ENCODE measurements at places on chromosomes 5 and 9. TPM values are rescaled to one million over a fixed set of nuclear protein-coding genes. Genes with fewer than 3 reads are reported as not detected.
A peak's percentile ranks its signal among the peaks of the same experiment; 100 is the strongest.

- peaks cover 37% of the 10 kb centered on the region for H3K4me1 ChIP-seq
- no peak overlapping the region for H3K4me3 ChIP-seq
- H3K27ac ChIP-seq, result no peak overlapping the region
- no peak for DNase-seq
- H3K36me3 ChIP-seq, result no peaks in the 10 kb centered on the region
- H3K27me3 ChIP-seq, result no peaks in the 10 kb centered on the region
Observed at GRCh38 chr5:68886814-68887213, 207.0 kb upstream of the SLC30A5 start.

GRCh38 chr9:134357631-134358025 lies 31.4 kb downstream of the RXRA start:
- H3K4me1 ChIP-seq, result no peaks in the 10 kb centered on the region
- no peaks in the 10 kb centered on the region for H3K27me3 ChIP-seq
- H3K4me3 ChIP-seq, result no peak overlapping the region
- H3K27ac ChIP-seq, result no peak overlapping the region
- no peaks in the 10 kb centered on the region for H3K36me3 ChIP-seq

DNA sequence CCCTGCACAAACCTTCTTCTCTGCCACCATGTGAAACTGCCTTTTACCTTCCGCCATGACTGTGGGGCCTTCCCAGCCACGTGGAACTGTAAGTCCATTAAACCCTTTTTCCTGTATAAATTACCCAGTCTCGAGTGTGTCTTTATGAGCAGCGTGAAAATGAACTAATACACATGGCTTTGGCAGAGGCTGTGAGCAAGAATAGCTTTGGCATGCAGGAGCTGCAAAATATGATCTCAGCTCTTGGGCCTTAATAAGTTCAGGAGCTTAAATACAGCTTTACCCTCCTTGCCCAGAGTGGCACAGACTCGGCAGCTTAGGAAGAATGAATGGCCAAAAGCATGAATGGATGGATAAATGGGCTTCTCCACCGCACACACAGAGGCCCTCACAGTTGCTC lies 15.7 kb upstream of the SLC36A1 start:
- no peak for DNase-seq
- H3K36me3 ChIP-seq, result no peaks in the 10 kb centered on the region
- H3K4me3 ChIP-seq, result no peak overlapping the region
- no peak overlapping the region for H3K27ac ChIP-seq

DNA sequence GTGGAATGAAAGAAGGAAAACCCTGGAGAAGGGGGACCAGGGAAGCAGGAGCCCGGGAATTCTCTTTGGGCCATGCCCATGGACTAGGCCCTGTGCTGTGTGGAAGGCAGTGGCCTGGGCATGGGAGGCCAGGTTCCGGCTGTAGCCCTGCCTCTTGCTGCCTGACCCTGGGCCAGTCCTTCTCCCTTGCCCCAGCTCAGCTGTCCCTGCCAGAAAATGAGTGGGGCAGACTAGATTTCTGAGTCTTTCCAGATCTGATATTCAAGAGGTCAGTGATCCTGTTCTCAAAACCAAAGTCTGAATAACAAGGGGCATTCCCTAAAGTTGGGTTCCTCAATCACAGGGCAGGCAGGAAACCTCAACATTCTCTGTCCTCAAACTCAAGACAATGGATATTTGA lies 24.8 kb upstream of the CORO2A start:
- no peaks in the 10 kb centered on the region for H3K4me1 ChIP-seq
- DNase-seq, result no peak
- no peak overlapping the region for H3K27ac ChIP-seq
- H3K4me3 ChIP-seq, result no peak overlapping the region

DNA sequence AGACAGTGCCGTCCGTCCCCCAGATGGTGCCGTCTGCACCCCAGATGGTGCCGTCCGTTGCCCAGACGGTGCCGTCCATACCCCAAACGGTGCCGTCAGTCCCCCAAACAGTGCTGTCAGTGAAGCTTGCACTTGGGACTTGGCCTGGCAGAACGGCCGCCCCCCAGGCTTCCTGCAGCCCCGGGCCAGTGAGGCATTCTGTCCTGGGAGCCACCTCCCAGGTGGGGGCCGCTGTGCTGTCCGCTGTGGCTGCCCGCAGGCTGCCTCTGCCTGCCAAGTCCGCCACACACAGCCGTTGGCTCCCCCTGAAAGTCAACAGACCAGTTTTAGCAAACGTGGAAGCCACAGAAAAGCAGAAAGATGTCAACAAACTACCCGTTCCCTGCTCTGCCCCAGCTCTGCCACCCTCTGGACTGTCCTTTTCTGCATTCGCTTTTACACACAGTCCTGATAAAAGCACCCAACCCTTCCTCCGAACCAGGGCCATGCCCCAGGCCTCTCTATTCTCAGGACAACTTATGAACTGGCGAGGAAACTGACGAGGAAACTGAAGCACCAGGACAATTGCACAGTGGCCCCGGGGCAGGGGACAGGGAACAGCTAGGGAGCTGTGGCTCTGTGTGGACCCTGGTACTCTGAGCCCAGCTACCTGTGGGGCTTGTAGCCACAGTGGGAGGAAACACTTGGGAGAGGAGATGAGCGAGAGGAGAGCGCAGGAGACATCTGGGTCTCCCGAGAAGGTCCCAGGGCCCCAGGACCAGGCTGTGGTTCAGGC lies 39.6 kb upstream of the RXRA start:
- no peak for DNase-seq
- no peaks in the 10 kb centered on the region for H3K36me3 ChIP-seq
- no peaks in the 10 kb centered on the region for H3K4me1 ChIP-seq
- no peak overlapping the region for H3K27ac ChIP-seq

DNA sequence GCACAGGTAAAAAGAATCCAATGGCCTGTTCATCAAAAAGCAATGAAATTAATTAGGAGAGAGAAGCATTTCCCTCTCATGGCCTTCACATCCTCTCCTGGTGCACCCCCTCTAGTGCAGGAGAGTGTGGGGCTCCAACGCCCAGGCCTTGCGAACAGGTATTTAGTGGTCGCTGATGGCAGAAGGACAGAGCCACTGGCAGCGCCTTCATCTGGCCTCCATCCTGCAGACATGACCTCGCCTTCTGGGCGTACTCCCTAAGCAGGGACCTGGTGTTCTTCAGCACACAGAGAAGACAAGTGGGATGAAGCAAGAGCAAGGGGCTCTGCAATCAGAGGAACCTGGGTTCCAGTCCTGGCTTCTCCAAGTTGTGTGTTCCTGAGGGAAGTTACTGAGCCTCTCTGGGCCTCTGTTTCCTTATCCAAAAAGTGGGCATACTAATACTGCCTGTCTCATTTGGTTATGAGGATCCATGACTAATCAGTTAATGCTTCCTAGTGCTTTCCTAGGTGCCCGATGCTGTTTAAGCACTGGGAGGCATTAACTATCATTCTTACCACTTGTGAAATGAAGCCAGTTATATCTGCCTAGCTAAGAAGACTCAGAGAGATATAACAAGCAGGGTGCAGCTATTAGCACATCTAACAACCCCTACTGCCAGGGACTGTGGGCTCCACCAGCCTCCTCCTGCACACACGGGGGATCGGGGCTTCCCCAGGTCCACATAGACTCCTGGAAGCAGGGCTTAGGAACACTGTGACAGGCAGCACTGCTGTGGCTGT lies 77.3 kb downstream of the SEMA4D start:
- H3K27ac ChIP-seq, result peak overlapping the region; percentile 98
- peaks cover 58% of the 10 kb centered on the region for H3K36me3 ChIP-seq
- H3K27me3 ChIP-seq, result no peaks in the 10 kb centered on the region
- H3K4me3 ChIP-seq, result peak overlapping the region; percentile 62

- DNase-seq, result peak; percentile 74
- H3K4me3 ChIP-seq, result no peak overlapping the region
- no peaks in the 10 kb centered on the region for H3K27me3 ChIP-seq
- peaks cover under 1% of the 10 kb centered on the region for H3K4me1 ChIP-seq
Observed at GRCh38 chr9:137021979-137022661, 5.9 kb downstream of the ABCA2 start.

- no peak overlapping the region for H3K4me3 ChIP-seq
- H3K4me1 ChIP-seq, result no peaks in the 10 kb centered on the region
- no peaks in the 10 kb centered on the region for H3K36me3 ChIP-seq
- peaks cover 2% of the 10 kb centered on the region for H3K27me3 ChIP-seq
- no peak overlapping the region for H3K27ac ChIP-seq
Observed at GRCh38 chr5:136103118-136103517, 29.5 kb upstream of the SMAD5 start.

DNA sequence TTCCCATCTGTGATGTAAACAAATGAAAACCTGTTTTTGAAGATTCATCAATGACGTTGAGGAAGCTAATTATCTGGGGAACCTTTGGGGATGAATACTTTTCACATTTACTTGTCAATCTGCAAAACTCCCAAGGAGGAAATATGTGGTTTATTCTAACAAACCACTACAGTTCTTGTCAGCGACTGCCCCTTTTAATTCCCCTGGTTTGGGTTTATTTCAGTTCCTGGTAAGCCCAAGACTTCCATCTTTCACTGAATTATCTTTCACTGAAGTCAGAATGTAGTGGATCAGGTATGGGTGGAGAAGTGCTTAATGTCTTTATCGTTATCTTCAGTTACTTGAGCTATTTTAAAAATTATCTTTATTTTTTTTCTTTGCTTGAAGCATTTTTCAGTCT lies 40.2 kb downstream of the TLR4 start:
- H3K4me3 ChIP-seq, result no peak overlapping the region
- no peaks in the 10 kb centered on the region for H3K4me1 ChIP-seq
- no peak overlapping the region for H3K27ac ChIP-seq
- no peaks in the 10 kb centered on the region for H3K36me3 ChIP-seq

DNA sequence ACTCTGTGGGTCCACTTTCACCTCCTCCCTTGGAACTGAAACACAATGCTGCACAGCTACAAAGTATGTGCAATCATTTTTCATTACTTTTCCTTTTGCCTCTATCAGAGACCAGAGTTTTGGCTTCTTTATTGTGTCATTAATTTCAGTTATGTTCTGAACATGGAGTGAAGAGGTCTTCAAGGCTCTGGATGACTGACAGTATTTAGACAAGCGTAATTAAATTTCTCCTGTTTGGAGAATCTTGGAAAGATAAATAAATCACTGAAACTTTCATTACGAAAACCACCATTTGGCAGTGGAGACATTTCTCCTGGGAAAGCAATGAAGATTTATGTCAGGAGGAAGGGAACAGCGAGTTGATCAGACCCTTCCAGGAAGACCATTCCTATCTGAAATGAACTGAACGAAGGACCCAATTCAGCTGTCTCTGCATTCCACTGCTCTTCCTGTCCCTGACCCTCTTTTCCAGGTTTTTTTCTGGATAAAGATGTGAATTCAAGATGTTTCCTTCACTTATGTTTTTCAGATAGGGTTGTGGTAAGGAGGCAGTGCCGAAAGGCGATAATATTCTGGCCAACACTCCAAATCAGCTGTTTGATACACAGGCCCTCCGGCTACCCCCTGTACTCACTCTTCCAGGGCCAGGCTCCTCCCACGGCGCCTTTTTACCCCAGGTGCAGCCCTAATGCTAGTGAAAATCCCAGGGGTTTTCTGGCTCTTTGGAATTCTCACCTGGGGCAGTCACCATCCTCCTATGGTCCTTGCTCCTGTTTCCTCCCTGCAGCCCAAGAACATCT lies 77.2 kb upstream of the OSMR start:
- H3K27ac ChIP-seq, result no peak overlapping the region
- DNase-seq, result no peak

- DNase-seq, result no peak
- no peaks in the 10 kb centered on the region for H3K27me3 ChIP-seq
- H3K27ac ChIP-seq, result no peak overlapping the region
Observed at GRCh38 chr5:76225336-76225735, 142.2 kb downstream of the SV2C start.

DNA sequence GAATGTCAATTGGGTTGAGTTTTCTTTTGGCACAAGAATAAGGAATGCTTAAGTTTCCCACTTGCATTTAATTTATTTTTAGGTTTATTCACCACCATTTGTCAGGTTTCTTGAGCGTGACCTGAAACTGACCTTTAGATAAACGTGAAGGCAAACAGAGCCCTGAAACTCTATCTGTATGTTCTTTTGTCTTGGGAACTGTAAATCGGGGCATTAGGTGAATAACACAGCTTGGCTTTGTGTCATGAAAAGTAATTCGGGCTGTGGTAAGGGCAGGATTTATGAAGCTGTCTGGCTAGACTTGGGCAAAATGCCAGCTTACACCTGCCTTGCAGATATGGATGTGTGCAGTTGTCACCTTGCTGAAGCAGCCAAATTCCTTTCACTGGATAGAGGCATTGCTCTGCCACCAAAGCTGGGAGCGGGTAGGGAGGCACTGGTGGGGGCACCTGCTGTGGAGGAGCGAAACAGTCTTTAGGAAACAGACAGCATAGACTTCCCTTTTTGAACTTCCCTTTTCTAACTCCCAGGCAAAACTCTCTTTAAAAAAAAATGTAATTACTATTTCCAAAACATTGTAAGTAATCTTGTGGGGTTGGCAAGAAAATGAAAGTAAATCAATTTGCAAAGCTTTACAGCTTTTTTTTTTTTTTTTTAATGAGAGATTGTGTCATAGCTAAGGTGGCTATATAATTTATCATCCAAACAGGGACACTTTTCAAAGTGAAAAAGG lies 545.2 kb downstream of the CSNK1G3 start:
- H3K4me3 ChIP-seq, result no peak overlapping the region
- no peaks in the 10 kb centered on the region for H3K4me1 ChIP-seq
- no peaks in the 10 kb centered on the region for H3K27me3 ChIP-seq
- H3K27ac ChIP-seq, result no peak overlapping the region
- no peaks in the 10 kb centered on the region for H3K36me3 ChIP-seq
- DNase-seq, result no peak

- H3K4me1 ChIP-seq, result peaks cover 2% of the 10 kb centered on the region
- no peaks in the 10 kb centered on the region for H3K36me3 ChIP-seq
- no peak for DNase-seq
- H3K4me3 ChIP-seq, result no peak overlapping the region
- no peak overlapping the region for H3K27ac ChIP-seq
Observed at GRCh38 chr9:114437401-114437893, 49.7 kb upstream of the AKNA start.

DNA sequence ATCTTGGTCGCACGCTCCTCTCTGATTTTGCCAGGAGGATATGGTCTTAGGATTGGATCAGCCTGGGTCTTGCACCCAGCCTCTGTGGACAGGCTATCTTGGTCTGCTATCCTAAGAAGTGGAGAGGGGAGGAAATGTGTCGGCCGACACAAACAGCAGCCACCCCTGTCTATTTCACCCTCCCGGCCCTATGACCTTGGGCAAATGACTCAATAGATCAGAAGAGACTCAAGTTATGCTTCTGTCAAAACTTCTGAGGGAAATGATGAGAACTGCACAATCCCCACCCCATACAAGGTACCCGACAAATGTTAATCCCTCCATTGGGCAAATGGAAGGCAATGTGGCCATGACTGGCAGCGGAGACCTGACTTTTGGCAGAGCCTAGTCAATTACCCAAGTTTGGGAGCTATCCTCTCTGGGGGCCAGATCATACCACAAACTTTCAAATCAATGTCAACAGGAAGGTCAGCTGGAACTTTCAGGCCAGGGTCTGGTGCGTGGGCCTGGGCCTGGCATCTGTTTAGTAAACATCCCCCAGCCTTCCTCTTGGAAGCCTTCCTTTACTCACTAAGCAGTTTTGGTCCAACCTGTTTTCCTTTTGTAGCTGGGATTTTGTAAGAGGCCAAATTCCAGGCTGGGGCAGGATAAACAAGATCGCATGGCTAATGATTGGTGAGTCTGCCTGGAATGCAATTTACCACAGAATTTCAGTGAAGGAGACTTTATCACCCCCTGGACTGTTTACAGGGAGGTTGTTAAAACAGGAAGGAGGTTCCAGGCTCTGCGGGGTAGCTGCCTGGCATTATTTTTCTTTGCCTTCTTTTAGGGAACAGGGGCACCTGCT lies 64.2 kb upstream of the CPEB4 start:
- H3K27ac ChIP-seq, result no peak overlapping the region
- no peaks in the 10 kb centered on the region for H3K27me3 ChIP-seq
- H3K4me3 ChIP-seq, result no peak overlapping the region
- no peaks in the 10 kb centered on the region for H3K36me3 ChIP-seq
- DNase-seq, result no peak
- H3K4me1 ChIP-seq, result peaks cover 6% of the 10 kb centered on the region

Gene STPG3
- total RNA-seq, result not detected

Gene MZB1
- total RNA-seq, result 2.0 TPM

Measured in activated naive CD4-positive, alpha-beta T cell treated with anti-CD3 and anti-CD28 coated beads for 36 hours (primary cell).